ENCODE measurements at places on chromosomes 7 and 10.

DNA sequence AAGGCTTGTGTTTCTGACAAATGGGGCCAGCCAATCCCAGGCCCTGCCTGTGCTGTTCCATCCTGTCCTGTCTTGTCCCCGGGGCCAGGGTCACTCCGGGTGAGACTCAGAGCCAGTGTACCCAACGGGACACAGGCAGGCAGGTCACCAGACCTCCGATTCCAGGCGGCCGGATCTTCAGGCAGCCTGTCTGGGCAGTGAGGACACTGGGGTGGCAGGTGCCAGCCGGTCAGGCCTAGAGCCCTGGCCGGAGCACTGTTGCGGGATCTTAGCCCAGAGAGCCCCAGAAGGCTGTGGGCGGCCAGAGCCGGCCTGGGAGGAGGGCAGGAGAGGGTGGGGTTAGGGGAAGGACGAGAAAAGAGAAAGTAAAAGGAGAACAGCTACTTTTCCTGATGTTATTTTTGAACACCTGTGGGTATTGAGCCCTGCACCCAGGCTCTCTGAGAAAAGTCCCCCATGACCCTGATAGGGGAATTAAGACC is 134.3 kb upstream of the TNRC18 start:
- DNase-seq, result no peak

DNA sequence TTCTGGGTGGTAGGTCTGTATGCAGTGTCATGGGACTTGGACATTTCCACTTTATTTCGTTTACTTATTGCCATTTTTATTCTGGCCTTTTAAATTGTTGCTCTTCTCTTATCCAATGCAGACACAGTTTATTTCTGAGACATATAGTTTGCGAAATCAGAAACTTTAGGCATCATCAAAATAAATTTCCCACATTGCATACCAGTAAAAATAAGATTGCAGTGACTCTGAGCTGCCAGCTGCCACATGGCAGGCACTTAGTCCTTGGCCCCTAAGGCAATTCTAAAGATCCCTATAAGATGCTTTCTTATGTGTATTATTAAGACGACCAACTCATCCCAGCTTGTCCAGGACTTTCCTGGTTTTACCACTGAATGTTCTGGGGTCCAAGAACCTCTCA is 81.8 kb upstream of the ANKRD1 start:
- no peak for DNase-seq

DNA sequence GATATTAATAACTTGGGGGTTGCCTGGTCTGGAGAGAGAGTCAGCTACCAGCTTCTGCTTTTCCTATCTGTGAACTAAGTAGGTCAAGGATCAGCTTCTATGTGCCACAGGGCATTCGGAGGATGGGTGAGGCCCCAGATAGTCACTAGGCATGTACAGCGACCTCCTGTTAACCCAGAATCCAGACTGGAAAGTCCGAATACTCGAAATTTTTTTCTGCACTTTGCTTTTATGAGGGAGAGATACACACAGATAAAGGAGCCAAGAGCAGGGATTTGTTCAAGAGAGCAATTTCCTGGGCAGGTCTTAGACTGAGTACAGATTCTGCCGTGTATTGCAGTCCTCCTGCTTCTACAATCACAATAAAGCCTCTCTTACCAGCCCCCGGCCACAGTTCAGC is 54.2 kb downstream of the EMX2 start:
- no peak for DNase-seq

- DNase-seq, result no peak
Observed at GRCh38 chr7:150759479-150759878, 22.3 kb downstream of the GIMAP5 start.

GRCh38 chr7:67008260-67008659 is 11.6 kb downstream of the TYW1 start:
- no peak for DNase-seq

DNA sequence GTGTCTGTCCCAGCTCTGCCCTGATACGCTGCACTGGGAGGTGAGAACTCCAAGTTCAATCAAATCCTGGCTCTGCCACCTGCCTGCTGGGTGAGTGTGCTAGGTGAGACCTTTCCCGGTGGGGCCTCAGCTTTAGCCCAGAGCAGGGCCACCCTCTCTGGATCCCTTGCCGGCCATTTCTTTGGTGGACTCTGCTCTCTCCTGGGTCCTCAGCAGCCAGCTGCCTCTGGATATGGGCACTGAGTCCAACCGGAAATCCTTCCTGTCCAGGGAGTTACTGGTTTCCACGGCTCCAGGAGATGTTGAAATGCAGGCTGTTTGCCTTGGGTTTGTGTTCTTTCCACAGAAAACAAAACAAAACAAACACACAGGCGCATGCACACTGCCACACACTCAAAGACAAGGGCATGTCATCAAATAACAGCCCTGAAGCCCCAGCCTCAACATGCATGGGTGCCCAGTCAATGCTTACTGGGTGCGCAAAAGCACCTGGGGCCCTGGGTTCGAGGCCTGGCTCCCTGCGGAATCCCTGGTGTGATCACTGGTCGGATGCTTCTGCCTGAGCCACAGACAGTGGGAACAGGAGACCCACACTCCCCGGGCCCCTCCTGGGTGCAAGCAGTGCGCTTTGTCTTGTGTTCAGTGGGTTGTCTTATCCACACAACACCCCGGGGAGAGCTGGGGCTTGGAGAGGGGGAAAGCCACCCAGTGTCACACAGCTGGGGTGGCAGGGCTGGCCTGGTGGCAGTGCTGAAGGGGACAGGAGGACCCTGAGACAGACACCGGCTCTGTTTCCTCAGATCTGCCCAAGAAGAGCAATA is 33.1 kb downstream of the PPIF start:
- DNase-seq, result no peak

DNA sequence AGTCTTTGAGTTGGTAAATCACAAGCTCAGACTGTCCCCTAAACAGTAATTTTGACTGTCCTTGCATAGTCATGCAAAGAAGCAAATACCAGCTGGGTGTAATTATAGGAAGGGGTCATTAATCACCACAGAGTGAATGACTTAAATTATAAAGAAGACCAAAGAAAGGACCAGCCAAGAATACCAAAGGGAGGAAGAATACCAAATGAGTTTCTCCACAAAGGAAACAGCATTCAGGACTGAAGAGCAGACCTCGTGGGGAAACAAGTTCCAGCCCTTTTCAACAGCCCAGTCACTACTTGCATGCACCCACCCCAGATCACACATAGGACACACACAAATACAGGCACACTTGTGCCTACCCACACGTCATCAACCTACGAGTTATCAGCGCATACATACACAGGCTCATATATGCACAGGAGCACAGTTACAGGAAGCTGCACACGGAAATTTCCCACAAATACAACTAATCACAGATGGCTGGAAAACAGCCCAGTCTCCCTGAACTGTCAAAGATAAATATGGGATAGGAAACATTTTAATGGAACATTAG is 77.6 kb downstream of the DENND2A start:
- DNase-seq, result no peak

GRCh38 chr7:30163231-30163894 is 28.6 kb downstream of the MTURN start:
- DNase-seq, result no peak

DNA sequence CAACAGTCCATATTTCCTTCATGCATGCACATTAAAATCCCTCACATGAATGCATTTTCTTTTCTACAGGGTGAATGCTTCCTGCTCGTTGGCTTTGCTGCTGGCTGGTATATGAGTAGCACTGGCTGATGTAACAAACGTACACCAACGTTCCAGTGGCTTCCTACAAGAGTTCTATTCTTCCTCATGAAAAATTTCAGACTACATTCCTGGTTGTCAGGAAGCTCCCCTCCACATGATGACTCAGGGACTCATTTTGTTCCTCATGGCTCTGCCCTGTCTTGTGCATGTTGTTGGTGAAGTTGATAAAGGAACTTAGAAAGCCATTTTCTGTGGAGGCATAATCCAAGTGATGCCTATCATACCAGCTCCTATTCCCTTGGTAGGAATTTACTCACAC is 470.7 kb upstream of the KLF6 start:
- no peak for DNase-seq

GRCh38 chr10:76572021-76572420 is 1065.6 kb downstream of the KCNMA1 start:
- no peak for DNase-seq

GRCh38 chr10:97336942-97337831 is 2.7 kb upstream of the FRAT2 start:
- DNase-seq, result no peak

DNA sequence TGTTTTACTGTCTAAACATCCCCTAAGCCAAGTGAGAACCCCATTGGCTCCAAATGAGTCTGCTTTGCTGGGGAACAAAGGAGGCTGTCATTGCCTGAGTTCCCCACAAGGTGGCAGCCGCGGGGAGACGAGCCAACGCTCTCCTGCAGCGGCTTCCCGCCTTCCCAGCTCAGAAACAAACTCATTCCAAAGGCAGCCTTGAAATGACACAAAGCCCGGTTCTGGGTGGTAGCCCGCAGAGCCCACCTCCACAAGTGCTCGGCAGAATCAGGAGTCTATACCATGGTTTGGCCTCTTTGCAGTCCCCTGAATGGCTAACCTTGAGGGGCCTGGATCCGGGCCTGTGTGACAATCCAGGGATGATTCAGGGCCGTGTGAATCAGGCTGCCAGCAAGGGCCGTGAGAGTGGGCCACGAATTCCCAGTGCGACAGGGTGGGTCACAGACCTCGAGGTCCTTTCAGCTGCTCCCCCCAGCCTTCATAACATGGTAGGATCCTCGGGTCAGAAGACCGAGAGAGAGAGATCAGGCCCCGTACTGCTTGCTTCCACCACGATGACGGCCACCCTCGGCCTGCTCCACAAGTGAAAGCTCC is 79.7 kb downstream of the DLG5 start:
- DNase-seq, result peak; percentile 31

GRCh38 chr7:41451826-41452225 is 251.1 kb downstream of the INHBA start:
- no peak for DNase-seq

- no peak for DNase-seq
Observed at GRCh38 chr7:140358412-140359051, 39.8 kb downstream of the SLC37A3 start.

GRCh38 chr7:93897680-93898079 is 7.1 kb upstream of the TFPI2 start:
- DNase-seq, result no peak

- no peak for DNase-seq
Observed at GRCh38 chr7:13021566-13022300, 334.3 kb downstream of the ARL4A start.

- DNase-seq, result no peak
Observed at GRCh38 chr10:110409926-110410325, 87.8 kb upstream of the DUSP5 start.

- DNase-seq, result no peak
Observed at GRCh38 chr10:44874166-44874565, 37.0 kb upstream of the TMEM72 start.

- DNase-seq, result no peak
Observed at GRCh38 chr10:75955973-75956502, 524.6 kb downstream of the LRMDA start.

- DNase-seq, result no peak
Observed at GRCh38 chr10:114654822-114655575, 3.1 kb downstream of the ABLIM1 start.

DNA sequence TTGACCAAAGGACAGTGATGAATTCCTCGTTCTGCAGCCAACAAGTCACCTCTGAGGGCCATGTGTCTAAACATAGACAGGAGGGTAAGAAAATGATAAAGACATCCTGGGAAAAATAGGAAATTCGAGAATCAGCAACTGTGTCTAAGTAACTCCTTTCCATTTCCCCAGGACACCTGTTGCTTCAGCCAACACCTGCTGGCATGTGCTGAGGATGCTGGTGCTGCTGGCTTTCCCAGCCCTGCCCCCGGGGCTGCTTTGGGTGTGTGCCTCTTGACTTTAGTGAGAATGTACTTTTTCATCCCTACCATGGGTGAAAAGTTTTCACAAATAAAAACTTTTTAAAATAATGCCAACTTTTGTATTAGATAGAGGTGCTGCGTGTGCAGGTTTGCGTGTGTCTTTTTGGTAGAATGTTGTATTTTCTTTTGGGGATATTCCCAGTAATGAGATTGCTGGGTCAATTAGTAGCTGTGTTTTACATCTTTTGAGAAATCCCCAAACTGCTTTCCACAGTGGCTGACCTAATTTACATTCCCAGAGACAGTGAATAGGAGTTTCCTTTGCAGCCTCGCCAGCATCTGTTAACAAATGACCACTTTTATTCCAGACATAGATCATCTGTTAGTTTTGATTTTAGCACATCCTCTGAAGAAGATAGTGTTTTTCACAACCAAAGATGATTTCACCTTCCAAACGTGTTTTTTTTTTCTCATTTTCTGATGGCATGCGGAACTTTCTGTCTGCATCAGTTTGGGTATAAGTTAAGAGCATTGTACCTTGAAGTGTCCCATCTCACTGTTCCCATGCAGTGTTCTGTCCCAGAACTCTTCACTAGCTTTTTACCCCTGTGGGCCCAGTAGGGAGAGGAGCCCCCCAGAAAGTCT is 104.2 kb upstream of the ACBD5 start:
- no peak for DNase-seq

DNA sequence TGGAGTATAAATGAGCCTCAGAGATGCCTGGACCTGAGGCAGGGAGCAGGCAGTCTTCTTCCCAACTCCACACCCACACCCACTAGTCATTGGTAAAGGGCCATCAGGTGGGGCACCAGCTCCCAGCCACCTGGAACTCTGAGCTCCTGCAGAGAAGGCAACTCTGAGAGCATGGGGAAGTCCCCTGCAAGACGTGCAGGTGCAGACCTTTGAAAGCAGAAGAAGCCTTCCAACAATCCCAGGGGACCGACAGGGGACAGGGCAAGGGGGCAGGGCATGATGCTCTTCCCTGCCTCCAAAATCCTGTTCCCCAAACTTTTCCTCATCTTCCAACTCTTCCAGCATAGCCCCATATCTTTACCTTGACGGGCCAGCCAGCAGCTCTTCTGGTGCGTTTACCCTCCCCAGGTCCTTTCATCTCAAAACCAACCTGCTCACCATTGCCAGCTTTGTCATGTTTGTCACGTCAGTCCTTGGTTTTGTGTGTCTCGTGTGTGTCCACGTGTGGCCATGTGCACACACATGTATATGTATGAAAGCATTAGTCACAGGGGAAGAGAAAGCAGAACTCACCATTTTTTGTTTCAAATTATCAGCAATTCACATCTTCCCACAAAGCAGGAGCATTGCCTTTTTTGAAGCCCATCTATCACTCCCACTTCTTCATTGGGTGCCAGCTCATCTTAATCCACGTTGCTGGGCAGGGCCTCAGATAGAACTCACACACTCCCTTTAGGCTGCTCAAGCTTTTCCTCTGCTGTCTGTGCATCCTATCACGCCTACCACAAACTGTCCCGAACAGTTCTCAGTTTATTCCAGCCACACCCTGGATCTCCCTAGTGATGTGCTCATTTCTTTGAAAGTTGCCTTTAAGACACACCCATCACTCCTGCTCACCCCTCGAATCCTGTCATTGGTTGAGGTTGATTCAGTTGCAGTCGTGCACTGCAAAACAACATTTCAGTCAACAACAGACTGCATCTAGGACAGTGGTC is 41.0 kb upstream of the AMPH start:
- no peak for DNase-seq

- no peak for DNase-seq
Observed at GRCh38 chr10:10533437-10533836, 484.2 kb upstream of the CELF2 start.
